ENCODE measurements at places on chromosomes 11 and 22.

DNA sequence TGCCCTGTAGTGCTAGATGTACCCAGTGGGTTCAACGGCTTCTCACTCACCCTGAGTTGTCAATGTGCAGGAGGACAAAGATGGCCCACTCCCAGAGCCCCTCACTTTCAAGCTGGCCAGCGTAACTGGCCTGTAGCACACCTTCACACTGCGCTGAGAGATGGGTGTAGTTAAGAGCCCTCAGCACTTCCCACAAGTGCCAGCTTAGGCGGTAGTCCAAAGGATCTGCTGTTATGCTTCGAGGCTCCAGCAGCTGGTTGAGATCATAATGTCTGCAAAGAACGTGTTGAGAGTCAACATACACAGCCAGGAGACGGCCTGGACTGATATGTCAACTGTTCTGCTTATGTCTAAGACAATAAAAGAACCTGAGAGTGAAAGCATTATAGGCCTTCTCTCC is 14.7 kb upstream of the CHRNA10 start:
- DNase-seq: no peak

- no peak for DNase-seq
Observed at GRCh38 chr11:114586797-114587196, 8.8 kb downstream of the NXPE4 start.

- no peak for DNase-seq
Observed at GRCh38 chr11:12053606-12054361, 45.4 kb upstream of the DKK3 start.

DNA sequence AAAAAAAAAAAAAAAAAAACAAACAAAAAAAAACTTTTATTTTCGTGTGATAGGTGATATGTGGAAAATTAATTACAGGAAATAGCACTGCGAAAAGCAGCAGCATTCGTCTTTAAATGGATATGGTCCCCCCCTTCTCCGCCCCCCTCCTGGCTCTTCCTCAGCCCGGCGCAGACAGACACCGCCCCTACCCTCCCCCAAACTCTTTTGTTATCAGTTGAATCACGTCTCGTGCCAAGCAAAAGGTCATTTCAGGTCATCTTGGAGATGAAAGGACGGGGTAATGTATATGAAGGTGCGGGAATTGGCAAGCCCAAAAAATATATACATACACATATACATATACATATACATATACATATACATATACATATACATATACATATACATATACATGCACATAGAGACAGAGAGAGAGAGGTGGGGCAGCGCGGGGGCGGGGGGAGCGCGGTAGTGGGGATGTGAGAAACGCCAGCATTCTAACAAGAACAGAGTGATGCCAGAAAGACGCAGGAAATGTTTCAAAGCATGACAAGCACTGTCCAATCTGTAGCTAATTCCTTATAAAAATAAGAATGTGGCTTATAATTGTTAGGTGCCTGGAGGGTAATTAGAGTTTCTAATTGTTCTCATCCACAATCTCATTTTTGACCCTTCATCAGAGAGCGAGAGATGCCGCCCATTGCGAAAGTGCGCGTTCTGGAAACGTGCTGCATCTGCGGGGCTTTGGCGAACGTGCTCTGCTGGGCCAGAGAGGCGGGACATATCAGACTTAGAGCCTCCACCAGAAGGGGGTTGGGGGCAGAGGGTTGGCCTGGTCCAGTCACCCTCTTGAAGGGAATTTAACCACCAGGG is 214.5 kb upstream of the UBASH3B start:
- DNase-seq: no peak

GRCh38 chr11:83819931-83820549 is 533.9 kb upstream of the CCDC90B start:
- DNase-seq: no peak

DNA sequence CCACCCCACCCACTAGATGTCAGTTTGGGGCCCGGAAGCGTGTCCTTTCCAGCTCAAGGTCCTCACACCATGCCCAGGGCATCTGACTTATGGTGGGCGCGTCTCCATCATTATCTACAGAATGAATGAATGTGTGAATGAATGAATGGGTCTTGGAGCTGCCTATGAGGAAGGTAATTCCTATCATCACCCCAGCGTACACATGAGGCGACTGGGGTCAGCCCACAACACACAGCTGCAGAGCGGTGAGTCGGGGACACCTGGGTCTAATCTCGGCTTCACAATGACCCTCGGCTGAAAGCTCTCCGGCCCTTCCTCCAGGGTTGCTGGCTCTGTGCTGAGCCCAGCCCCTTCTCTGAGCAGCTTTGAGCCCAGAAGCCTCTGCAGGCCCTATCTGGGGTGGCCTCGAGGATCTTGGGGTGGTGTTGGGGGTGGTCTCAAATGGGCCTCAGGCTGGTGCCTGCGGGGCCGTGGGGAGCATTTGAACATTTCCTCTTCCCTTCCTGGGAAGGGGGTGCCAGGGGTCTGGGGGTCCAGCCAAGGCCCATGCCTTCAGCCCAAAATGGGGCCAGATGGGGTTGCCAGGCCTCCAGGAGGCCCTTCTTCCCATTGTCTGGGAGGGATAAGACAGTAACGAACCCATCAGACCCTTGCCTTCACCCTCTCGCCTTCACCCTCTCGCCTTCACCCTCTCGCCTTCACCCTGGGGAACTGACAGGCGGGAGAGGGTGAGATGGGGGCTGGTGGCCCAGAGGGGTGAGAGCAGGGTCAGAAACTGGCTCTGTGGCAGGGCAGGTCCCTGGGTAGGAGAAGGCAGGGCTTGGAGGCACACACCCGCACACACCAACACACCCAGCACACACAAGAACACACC is 82.4 kb downstream of the MYEOV start:
- DNase-seq: no peak

GRCh38 chr22:32920032-32920628 is 118.6 kb downstream of the TIMP3 start:
- no peak for DNase-seq

- DNase-seq: no peak
Observed at GRCh38 chr22:44042249-44043218, 18.4 kb downstream of the PARVB start.

DNA sequence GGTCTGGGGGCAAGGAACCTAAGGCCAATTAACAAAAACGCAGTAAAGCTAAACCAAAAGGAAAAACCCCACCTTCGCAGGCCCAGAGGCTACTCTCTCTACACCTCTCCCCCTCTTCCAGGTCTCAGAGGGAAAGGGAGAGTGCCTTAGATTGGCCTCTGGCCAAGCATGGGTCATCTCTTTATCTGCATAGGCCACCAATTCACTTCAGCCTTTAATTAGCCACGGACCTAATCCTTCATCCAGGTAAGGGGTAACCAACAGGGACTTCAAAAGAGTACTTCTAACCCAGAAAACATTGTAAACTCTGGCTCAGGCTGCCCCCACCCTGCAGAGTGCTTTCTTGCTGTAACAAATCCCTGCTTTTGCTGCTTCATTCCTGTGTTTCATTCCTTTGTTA is 9.4 kb downstream of the VSTM5 start:
- no peak for DNase-seq

GRCh38 chr22:37726241-37726887 is 29.5 kb downstream of the TRIOBP start:
- no peak for DNase-seq

DNA sequence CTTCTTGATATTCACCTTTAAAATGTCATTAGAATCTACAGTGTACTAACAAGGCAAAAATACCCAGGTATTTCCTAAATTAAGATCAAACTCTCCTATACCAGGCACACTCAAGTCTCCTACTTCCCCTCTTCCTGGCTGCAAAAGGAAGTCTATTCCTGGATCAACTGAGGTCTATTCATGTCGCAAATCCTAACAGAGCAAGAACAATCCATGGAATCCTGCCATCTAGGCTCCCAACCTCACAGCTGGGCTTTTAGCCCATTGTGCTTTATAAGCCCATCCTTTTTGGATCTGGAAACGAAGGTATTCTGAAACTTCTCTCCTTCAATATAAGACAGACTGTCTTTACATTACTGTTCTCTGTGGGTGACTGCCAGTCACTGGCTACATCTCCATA is 161.8 kb downstream of the SOX6 start:
- no peak for DNase-seq

DNA sequence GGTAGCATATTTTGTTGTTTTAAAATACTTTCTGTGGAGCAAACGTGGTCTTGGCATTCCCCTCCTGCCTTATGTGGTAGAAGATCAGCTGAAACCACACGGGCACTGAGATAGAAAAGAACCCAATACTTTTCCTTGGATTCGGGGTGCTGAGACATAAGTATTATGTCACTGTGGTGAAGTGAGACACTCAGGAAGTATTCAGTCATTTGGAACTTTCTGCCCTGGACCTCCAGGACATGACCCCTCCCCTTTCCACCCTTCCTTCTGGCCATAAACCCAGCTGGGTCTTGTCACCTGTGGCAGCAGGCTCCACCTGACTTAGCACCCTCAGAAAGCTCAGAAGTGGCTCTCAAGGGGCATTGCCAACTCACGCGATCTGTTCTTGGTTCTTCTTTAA is 123.4 kb downstream of the SWAP70 start:
- DNase-seq: no peak

GRCh38 chr22:29949872-29950271 is 66.9 kb downstream of the MTMR3 start:
- no peak for DNase-seq

DNA sequence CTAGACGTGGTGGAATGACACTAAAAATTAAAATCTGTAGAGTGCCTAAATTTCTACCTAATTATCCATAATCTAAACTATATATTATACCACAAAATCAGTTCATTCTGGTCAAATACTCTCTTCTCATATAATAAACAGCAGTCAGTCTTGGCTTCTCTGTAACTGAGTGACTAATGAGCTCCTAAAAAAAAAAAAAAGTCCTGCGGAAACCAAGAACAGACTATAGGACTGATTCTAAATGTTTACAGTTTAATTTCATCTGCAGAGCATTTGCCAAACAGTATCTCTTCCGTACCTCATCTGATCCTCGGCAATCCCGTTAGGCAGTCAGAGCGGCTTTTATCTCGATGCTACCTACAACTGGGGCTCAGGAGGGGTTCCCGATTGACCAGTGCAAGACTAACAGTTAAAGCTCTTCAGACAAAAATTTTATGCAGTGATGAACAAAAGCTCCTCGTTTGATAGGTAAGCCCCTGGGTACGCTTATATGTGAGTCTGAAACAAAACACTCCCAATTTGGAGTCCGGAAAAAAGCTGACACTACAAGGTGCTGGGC is 686 bp downstream of the KIF18A start:
- peak; percentile 24 for DNase-seq

DNA sequence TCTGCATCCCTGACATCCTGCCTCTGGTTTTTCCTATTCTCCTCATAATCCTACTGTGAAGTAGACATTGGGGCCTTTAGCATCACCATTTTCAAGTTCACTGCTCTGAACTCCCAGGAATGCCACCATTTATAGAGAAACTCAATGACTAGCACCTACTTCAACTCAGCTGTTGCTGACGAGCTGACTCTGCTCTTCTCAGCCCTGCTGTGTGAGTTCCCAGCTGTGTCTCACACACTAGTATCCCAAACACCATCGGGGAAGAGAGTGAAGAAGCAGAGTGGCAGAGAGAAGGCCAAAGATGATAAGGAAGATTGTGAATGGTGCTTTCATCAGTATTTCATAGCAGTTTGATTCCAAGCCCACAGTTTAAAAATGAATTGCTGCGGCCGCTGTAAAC is 71.9 kb downstream of the PLEKHA7 start:
- DNase-seq: no peak

- DNase-seq: no peak
Observed at GRCh38 chr11:20912065-20912821, 242.9 kb downstream of the NELL1 start.

DNA sequence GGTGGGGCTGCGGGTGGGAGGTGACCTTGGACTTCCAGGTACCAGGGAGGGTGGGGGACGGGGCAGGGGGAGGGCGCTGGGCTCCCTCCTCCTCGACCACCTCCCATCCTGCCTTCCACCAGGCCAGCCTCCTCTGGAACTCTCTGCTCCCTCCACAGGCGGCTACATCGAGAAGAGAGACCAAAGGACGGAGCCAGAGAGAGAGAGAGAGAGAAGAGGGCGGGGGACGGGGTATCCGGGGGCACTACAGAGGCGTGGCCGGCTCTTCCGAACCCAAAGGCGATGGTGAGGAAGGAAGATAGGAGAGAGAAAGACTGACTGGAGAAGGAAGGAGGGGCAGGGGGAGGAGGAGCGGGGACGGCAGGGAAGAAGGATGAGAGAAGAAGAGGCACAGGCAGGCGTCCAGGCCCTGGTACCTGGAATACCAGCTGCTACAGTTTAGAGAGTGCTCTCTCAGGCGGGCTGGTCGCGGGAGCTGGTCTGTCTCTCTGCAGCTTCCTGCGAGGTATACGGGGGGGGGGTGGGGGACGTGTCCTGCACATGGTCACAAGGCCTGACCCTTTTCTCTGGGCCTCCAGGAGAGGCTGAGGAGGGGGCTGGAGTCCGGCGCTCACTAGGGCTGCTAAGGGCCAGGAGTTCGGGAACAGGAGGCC is 38.0 kb downstream of the IGSF9B start:
- no peak for DNase-seq

GRCh38 chr11:110490886-110491285 is 61.1 kb downstream of the FDX1 start:
- peak; percentile 22 for DNase-seq

DNA sequence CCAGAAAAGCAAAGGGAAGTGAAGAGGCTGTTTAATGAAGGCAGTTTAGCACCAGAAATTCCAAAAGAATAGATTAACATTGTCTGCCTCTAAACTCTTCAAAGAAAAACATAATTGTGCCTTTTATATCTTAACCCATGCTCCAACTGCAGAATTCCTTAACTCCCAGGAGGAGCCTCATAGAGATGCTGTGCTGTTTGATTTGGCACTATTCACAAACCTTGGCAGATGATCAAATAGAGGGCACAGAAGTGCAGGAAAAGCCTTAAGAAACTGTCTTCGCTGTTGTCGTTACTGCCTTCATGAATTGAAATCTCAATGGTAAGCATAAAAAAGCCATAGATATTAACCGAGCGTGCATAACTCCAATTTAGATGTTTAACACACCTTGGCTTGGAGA is 124.1 kb upstream of the MPPED2 start:
- DNase-seq: no peak

DNA sequence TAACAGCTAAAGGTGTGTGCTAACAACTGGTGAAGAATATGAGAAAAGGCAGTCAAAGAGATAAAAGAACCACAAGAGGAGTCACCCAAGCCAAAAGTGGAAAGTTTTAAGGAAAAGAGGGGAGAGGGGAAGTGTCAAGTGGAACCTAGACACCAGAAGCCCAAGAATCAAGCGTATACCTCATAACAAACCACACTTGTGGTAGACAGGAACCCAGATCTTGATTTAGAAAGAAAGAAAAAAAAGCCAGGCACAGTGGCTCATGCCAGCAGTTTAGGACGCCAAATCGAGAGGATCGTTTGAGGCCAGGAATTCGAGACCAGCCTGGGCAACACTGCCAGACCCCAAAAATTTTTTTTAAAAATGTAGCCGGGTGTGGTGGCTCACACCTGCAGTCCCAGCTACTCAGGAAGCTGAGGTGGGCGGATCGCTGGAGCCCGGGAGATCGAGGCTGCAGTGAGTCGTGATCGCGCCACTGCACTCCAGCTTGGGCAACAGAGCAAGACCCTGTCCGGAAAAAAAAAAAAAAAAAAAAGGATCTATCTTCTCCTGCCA is 877 bp downstream of the SLC25A17 start:
- DNase-seq: no peak

- DNase-seq: peak; percentile 51
Observed at GRCh38 chr11:117930668-117931330, 1.6 kb upstream of the TMPRSS13 start.

- DNase-seq: no peak
Observed at GRCh38 chr22:46349238-46349637, 13.7 kb downstream of the TRMU start.

All from activated CD4-positive, alpha-beta T cell treated with anti-CD3 and anti-CD28 coated beads for 36 hours (primary cell).